ENCODE measurements at places on chromosomes 3 and 15. TPM values are rescaled to one million over a fixed set of nuclear protein-coding genes. Genes with fewer than 3 reads are reported as not detected.

Gene SLMAP
- total RNA-seq: 78.9 TPM

- DNase-seq: no peak
Observed at GRCh38 chr3:126682009-126682408, 22.0 kb upstream of the CHCHD6 start.

DNA sequence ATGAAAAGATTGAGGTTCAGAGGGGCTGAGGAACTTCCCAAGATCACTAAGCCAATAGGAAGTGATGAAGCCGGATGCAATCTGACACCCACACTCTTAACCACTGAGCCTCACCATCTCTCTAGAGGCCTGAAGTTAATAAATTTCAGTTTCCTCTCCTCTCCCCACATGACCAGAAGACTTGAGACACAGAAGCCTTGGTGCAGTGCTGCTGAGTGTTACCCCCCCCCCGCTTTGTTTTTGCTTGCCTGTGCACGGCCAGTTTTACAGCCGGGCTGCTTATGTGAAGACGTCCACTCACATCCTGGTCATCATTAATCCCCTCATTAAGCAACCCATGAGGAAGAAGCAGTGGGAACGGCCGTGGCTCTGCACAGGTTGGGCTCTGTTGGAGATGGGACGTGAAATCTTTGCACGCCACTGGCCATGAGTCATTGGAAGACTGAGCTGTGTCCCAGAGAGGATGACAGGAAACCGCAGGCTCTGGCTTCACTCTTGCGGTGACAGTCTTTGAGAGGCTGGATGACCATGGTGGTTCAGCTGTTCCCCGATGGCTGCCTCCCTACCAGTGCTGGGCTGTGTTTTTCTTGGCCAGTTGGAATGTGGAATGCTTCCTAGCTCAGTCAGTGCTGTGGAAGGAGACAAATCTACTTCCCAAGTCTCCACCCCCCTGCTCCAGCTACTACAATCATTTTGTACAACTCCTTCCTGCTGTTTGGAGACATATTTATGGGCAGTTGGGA is 232.6 kb upstream of the LRTM1 start:
- no peak for DNase-seq

DNA sequence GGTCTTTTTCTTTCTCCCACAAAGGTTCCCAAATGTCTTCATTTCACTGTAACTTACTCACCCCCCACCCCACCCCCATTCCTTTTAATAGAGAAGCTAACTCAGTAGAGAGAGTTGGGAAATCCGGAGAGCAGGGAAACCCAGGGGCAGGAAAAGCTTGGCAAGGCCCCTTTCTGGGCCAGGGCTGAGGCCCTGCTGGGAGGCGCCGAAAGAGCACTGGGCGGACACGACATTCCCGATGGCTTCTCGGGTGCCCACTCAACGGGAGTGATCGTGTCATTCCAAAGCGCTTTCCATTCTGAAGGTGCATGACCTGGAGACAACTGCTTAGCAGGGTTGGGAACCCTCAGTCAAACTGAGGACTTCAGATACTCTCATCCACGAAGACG is 1.6 kb upstream of the DALRD3 start:
- DNase-seq: no peak

Gene DNASE1L3
- total RNA-seq: not detected

GRCh38 chr15:62883938-62884479 is 158.5 kb upstream of the TPM1 start:
- DNase-seq: peak; percentile 43

All from G401 (cell line).